ENCODE measurements at places on chromosomes 6 and 20.

DNA sequence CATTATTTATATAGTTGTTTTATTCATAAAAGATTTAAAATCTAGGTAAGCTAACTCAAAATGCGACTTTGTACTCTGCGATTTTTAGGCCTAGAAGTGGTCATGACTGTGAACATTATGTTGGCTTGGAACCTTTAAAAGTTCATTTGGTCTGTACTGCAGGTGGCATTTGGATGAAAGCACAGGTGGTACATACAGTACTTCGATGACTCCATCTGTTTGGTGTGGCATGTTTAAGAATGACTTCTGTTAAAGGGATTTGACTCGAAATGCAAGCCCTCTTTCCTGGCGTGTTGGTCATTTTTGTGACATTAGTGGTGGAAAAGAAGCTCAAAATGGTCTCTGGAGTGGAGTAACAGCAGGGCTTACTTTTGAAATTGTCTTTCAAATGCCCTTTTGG, 118.1 kb downstream of the UST start:
- DNase-seq, result no peak

DNA sequence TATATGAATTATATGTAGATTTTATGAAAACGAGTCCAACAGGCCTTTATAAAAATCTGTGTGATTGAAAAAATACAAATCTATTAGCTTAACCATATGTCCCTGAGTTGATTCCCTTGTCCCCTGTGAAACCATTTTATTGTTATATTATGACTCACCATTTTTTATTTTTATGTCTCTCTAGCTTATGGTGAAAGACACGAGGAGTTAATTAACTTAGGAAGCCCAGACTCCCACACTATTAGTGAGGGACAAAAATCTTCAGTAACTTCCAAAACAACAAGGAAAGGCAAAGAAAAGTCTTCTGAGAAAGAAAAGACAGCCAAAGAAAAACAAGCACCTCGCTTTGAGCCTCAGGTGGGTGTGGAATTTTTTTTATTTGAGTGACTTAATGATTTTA, 183.1 kb downstream of the ADGB start:
- no peak for DNase-seq

DNA sequence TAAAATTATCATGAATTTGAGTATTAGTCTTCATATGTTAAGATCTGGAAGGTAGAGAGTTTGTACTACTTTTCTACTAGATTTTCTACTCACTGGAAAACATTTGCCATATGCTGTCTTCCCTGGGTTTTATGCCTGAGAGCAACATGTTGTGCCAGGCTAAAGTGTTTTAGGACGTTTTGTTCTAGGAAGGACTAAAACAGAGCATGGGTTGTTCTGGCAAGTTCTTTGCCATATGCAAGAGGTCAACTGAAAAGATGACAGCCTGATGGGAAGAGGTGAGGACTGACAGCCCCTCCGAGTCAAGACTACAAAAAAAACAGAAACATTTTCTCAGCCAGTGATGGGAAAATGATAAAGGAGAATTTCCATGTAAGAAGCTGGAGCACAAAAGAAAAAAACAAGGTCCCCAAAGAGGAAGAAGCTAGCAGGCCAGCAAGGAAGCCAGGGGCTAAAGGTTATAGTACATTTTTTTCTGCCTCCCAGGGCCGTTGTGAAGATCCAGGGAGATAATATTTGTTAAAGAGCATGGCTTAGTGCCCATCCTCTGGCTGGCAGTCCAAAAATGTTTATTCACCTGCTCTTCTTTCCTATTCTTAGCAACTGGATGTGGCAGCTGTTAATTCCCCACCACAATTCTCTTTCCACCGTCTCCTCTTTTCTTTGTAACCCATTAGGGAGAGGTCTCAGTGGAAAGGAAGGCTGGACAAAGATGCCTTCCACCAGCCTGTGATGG, 7.8 kb downstream of the SCGN start:
- DNase-seq, result no peak

DNA sequence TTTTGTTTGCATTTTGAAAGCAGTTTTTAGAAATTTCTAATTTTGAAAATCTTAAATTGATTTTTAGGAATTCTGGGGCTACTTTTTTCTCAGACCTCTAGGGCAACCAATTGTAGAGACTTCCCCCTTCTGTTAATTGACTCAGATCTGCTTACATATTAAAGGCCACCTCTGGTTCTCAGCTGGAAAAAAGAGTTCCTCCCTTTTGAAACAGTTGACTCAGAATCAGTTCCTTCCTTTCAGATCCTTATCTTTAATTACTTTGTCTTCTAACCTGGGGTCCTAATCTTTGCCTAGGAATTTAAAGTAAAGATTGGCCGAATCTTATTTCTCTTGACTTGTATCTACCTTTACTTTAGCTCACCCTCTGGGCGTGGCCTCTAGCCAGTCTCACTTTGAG, 146.8 kb downstream of the LAMA2 start:
- peak; percentile 10 for DNase-seq

GRCh38 chr6:125584468-125584939, 164.9 kb upstream of the HEY2 start:
- DNase-seq, result peak; percentile 81

DNA sequence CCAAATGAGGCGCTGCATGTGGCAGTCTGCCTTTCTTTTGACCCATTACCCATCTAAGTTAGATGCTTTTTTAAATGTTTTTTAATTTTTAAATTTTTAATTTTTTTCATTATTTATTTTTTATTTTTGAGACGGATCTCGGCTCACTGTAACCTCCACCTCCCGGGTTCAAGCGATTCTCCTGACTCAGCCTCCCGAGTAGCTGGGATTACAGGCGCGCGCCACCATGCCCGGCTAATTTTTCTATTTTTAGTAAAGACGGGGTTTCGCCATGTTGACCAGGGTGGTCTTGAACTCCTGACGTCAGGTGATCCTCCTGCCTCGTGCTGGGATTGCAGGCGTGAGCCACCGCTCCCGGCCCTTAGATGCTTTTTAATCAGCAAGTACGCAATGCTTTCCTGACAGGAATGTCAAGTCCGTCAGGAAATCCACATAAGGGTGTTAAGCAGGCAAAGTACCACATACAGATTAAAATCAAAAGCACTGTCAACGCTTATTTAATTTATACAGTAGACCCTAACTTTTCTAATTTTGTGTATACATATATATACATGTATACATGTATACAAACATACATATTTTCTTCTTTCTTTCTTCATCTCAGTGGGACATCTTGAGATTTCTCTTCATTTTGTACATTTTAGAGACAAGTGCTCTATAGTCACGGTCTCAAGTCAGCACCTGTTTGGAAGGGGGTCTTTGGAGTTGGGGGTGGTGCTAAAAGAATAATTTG, 995 bp upstream of the GSTA4 start:
- DNase-seq, result peak; percentile 84

GRCh38 chr6:3308106-3308505, 49.4 kb downstream of the PSMG4 start:
- no peak for DNase-seq

DNA sequence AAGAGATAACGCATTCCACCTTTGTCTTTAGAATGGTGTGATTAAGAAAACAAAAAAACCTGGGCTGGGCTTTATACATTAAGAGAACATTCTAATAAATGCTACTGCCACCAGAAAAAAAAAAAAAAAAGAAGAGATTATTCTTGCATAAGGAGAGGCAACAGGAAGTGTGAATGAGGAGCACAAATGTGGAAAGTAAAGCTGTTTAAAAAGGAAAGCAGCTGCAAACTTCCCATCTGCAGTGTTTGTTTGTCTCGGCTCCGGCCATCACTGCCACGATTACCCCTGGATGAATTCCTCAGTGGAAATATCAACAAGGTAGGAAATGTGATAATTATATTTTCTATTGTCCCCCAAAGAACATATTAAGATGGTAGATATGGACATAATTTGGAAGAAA, 223.9 kb downstream of the PHF3 start:
- no peak for DNase-seq
